ENCODE measurements at places on chromosomes 2 and 18.

DNA sequence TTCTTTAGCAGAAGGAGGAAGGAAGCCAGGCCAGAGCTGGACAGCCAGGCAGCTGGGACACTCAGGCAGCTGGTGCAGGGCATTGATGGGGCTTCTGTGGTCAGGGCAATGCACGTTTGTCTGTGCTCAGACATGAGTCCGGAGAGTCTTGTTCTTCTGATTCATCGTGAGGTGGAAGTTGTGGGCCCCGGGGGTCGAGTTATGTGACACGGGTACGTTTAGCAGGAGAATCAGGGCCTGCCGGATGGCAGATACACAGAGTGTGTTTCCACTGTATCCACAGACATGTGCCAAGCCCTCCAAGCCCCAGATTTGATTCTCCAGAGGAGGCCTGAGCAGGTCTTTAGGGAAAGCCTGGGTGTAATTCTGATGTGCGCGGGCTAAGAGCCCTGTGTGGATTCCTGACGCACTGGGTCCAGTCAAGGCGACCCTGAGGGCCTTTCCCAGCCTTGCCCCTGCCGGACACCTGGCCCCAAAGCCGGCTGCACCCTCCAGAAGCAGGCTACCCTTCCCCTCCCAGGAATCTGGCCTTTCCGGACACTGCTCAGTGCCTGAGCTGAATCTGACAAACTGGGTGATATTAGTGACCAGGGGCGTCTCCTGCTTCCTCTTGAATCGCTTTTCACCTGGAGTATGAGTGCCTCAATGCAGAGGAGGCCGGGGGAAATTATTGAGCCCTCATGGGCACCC lies 10.1 kb downstream of the ARHGEF4 start:
- no peak for DNase-seq

- no peak for DNase-seq
Observed at GRCh38 chr2:71783215-71783614, 329.9 kb downstream of the DYSF start.

- DNase-seq, result peak; percentile 54
Observed at GRCh38 chr2:16745466-16745865, 79.8 kb upstream of the CYRIA start.

DNA sequence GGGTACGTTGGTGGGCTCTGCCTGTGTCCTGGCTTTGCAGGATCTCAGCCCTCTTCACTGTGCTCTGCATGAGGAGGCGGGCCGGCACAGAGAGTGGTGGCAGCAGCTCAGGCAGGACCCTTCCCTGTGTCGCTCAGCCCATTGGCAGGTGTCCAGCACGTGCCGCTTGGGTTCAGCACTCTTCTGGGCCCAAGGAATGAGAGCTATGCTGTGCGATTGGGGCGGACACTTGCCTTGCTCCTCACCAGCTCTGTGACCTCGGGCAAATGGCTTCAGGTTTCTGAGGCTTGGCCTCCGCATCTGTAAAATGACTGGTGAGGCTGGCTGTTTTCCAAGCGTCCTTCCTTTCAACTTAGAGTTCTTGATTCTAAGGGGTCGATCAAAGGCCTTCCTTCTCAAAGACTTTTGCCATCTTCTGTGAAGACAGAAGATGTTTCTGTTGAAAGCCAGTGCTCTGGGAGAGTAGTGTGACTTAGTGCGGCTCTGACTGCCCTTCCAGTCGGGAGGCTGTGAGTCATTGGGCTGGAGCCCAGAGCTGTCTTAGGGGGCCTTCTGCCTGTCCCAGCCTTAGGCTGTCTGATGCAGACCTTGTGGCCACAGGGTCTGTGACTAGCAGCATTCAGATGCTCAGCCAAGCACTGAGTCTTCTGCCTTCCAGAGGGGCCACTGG lies 35.6 kb downstream of the GLI2 start:
- peak; percentile 31 for DNase-seq

DNA sequence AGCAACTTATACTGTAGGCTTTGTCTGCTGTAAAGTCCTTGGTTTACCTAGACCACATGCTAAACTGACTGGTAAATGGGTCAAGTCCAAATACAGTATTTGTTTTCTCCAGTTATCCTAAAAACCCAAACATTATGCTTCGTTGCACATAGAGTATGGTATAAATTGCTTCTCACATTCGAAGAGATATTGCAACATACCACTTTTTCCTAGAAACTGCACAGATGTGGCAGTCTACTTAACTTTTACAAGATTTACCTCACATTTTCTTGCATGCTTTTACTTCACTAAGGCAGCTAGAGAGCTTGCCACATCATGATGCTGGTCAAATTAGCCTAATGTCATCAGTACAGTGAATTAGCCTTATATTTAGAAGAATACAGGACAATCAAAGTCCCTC lies 66.0 kb upstream of the SCN7A start:
- no peak for DNase-seq

GRCh38 chr18:56276466-56276865 lies 361.9 kb downstream of the TXNL1 start:
- DNase-seq, result no peak

DNA sequence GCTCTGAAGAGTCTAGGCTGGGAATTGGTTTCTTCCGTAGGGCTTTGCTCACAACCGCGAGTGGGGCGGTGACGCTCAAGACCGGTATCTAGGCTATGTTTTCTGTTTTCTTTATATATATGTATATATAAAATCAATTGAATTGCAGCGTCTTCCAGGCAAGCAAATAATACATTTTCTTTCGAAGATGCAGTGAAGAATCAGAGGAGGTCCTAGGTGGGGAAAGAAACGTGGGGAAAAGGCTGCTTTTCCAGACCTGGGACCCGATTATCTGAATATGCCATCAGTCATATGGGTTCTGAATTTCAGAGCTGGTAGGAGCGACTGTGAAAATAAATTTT lies 714 bp upstream of the SCN9A start:
- no peak for DNase-seq

DNA sequence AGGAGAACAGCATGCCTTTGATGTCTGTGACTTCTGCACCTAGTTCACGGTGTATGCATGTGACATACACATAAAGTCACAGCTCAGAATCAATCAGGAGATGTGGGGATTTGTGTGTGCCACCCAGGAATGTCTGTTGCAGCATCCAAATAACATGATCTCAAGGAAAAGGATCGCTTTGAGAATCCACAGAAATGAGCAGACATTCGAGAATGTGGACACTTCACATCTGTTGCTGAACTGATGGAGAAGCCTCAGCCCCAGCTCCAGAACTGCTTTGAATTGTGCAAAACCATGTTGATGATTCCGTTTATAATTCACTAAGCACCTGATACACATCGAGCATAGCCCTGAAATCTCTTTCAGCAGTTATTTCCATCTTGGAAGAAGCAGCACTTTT lies 208.6 kb downstream of the CMPK2 start:
- no peak for DNase-seq

GRCh38 chr2:61534926-61535325 lies 3.2 kb downstream of the XPO1 start:
- no peak for DNase-seq

- DNase-seq, result no peak
Observed at GRCh38 chr2:4962419-4962818, 729.8 kb upstream of the SOX11 start.

DNA sequence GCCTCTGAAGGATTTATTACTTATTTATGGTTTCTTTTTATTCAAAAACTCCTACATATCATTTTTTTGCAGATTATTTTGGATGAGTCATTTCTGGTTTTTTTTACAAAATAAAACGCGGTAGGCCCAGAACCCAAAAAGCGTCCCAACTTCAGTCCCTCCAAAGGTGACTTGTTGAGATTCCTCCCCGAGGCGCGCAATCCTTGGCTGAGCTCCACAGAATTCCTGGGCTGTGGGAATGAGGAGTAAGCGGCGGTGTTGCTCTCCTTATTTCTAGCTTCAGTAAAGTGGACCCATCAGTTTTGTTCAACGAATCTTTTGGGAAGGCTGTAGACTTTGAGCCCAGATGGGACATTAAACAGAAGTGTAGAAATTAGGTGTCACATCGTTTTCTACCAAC lies 67.0 kb upstream of the RMP24 start:
- no peak for DNase-seq

- no peak for DNase-seq
Observed at GRCh38 chr2:173151671-173152401, 76.2 kb downstream of the MAP3K20 start.

DNA sequence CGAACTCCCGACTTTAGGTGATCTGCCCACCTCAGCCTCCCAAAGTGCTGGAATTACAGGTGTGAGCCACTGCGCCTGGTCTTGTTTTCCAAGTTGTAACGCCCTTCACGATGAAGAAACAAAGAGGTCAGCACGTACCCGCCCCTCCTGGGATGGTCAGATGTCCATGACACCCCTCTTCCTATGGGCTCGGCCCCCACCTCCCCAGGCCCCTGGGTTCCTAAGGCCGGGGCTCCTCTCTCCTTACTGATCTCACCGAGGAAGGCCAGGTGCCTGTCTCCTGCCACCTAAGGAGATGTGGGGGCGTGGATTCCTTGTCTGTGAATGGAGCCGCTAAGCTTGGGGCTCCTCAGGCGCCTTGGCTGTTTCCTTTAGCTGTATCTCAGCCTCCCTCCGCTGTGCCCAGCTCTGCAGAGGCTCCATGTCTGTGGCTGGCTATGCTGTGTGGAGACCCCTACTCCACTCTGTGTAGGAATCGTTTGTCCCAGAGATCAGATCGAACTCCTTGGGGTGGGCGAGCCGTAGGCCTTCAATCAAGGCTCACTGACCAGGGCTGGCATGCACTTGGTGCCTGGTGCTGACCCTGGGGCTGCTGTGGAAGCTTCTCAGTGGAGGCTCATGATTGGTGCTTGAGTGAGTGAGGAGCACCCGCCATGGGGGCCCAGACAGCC lies 8.8 kb downstream of the COLEC11 start:
- DNase-seq, result no peak

DNA sequence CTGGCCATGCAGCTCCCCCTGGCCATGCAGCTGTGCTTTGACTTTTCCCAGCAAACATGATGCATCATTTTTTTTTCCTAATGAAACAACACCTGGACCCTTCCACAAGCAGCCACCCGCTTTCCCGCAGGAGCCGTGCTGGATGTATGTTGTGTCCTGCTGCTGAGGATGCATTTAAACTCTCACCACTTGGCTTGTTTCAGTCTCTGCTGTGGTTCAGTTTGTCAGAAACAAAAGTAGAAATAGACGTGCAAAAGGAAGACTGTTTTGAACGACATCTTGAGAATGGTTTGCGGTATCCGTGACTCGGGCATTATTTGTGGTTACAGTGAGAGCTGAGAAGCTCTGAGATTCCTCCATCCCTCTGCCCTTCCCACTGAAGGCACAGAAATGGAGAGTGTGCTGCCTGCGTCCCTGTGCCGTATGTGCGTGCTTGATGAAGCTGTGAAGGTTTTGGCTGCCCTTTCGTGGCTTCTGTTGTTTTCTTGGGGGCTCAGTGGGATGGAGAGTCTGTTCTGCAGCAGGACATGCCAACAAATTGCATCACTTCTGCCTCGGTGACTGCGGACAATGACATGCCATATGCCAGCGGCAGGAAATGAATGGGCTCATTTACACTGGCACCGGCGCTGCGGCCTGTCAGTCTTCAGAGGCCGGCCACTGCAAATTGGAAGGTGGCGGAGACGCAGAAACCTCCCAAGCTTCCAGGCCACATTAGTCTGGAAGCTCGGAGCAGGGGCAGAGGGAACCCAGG lies 417.7 kb upstream of the SALL3 start:
- DNase-seq, result no peak

DNA sequence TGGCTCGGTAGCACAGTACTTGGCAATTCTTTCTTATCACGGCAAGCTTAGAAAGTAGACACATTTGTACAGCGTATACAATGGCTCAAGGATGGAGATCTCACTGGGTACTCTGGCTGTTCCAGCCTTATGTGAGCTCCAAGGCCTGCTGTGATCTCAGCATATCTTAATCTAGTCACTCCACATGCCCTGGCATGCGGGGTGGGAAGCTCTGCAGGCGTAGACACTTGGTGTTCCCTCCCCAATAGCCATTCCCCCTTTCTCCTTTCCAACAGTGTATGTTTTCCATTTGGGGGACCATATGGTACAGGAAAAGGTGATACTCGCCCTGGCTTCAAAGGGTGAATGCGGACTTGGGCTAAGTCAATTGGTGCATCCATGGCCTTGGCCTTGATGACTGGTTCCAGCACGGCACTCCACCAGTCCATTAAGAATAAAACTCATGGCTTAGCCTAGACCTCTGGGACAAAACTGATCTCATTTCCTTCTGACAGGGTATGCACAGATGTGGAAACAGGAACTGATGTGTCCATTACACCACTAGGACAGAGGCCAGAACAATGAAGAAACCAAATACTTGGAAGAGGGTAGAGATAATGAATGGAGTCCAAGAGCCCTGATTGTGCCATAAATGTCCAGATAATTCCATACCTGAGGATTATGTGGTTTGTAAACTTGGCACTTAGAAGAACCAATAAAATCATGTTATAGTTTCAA lies 28.4 kb downstream of the TGIF1 start:
- no peak for DNase-seq

DNA sequence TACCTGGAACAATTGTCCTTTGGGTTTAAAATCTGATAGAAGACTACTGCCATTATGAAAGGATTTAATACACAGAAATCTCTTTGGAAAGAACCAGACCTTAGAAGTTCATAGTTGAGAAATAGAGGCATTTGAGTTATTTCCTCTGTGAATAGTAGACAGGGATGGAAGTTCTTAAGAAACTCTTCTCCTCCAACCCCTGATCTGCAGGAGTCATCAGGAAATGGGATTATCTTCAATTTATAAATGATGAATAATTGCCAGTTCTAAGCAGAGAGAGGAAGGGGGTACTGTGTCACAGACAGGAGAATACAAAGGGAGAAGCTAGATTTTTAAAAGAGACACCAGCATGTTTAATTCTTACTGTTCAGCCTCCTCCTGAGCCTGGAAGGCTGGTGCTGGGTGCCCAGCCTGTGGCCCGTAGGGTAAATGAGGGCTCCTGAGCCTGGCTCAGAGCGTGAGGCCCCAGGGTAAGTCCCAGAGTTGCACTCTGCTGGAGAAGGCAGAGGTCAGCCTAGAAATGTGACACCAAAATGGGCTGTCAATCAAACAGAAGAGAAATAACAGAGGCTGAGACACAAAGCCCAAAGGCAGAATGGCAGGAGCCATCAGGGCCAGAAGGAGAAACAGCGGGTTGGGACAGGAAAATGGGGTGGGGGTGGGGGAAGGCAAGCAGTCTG lies 58.2 kb upstream of the PKDCC start:
- no peak for DNase-seq

DNA sequence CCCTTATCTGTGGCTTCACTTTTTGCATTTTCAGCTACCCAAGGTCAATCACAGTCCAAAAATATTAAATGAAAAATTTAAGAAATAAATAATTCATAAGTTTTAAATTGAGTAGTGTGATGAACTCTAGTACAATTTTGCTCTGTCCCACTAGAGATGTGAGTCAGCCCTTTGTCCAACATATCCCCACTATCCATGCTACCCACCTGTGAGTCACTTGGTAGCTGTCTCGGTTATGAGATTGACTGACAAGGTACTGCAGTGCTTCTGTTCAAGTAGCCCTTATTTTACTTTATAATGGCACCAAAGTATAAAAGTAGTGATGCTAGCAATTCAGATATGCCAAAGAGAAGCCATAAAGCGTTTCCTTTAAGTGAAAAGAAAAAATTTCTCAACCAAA lies 28.8 kb downstream of the ADCY3 start:
- no peak for DNase-seq

GRCh38 chr18:60022671-60023276 lies 123.0 kb downstream of the PMAIP1 start:
- DNase-seq, result no peak

- no peak for DNase-seq
Observed at GRCh38 chr2:163768881-163769695, 33.3 kb upstream of the FIGN start.
